ENCODE measurements at places on chromosomes 3 and 15.

DNA sequence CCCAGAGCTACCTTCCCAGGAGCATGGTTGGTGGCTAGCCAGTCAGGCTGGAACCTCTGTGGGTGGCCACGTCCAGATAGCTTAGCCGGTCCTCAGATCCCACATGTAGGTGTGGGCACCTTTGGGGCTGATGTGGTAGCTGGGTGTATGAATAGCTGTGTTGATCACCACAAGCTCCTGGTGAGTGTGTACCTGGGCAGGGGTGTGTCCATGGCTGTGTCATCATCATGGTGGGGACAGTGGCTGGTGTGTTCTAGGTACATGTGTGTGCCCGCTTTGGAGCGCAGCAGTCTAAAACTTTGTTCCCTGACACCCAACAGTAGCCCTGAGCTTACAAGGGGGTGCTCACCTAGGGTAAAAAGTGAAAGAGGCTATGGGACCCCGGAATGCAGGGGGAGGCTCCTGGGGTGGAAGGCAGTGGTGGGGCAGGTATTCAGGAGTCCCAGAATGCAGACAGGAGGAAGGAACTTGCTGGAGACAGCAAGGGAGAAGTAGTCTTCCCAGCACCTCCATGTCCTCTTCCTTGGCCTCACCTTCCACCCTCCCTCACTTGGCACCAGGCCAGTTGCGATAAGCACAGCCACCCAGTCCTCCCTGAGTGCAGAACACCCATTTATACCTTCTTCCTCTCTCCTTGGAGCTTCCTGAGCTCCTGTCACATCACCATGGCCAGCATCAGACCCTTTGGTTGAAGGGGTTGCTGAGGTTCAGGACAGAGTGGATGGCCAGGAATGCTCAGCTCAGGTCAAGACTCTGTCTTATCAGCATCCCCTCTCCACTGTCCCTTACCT lies 1.2 kb downstream of the CISH start:
- peaks cover 25% of the 10 kb centered on the region for H3K36me3 ChIP-seq
- no peaks in the 10 kb centered on the region for H3K27me3 ChIP-seq
- H3K27ac ChIP-seq: peak overlapping the region; percentile 82
- DNase-seq: no peak

- no peak for DNase-seq
- no peak overlapping the region for H3K4me3 ChIP-seq
- H3K4me1 ChIP-seq: no peaks in the 10 kb centered on the region
- no peak overlapping the region for H3K27ac ChIP-seq
- H3K36me3 ChIP-seq: no peaks in the 10 kb centered on the region
These were observed 31.3 kb upstream of the ARHGEF3 start for GRCh38 chr3:56833022-56833421.

DNA sequence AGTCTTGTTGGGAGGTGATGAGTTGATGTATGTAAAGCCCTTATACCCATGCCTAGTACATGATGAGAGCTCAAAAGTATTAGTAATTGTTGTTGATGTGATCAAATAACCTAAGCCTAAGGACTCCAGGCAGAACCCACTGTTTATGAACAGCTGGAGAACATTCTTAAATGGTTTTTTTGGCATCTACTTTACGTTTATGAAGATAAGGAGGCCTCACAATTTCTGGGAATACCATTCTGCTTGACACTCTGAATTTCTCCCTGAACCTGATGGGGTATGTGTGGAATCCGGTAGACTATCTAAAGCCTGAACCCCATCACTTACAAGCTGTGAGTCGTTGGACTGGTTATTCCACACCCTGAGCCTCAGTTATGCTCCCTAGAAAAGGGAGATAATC lies 244.6 kb upstream of the WNT5A start:
- DNase-seq: no peak
- no peaks in the 10 kb centered on the region for H3K36me3 ChIP-seq
- H3K4me1 ChIP-seq: no peaks in the 10 kb centered on the region
- no peaks in the 10 kb centered on the region for H3K27me3 ChIP-seq

DNA sequence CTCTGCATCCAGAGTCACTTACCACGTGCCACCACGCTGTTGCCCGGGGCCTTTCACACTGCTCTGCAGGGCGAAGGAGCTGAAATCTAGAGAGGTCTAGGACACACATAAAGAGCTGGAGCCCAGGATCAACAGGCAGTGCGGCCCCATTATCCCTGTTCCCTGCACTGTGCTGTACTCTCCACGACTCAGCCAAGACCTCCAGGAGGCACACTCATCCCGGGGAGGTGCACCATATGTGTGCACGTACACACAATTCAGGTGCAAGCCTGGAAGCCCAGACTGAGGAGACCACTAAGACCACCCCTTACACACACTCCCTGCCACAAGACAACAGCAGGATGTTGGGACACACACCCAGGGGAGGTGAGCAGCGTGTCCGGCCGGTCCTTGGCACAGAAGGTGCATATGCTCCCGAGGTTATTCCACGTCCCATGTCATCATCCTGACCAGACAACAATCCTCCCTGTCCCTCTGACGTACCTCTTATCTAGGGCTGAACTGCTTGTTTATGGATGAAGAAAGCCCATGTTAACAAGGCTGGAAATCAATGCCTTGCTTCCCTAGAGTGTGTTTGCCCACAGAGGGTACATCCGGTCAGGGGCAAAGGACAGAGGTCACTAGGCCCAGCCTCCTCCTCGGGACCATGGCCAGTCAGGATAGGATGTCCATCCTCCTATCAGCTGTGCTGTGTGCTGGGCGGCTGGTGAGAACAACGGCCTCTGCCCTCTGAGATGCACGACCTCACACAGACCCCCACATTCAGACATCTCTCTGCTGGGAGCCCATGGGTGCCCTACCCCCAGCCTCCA lies 16.1 kb downstream of the KLF15 start:
- H3K4me3 ChIP-seq: no peak overlapping the region
- peaks cover 4% of the 10 kb centered on the region for H3K36me3 ChIP-seq
- peaks cover 42% of the 10 kb centered on the region for H3K4me1 ChIP-seq
- peak overlapping the region; percentile 100 for H3K27ac ChIP-seq
- DNase-seq: no peak
- H3K27me3 ChIP-seq: no peaks in the 10 kb centered on the region

DNA sequence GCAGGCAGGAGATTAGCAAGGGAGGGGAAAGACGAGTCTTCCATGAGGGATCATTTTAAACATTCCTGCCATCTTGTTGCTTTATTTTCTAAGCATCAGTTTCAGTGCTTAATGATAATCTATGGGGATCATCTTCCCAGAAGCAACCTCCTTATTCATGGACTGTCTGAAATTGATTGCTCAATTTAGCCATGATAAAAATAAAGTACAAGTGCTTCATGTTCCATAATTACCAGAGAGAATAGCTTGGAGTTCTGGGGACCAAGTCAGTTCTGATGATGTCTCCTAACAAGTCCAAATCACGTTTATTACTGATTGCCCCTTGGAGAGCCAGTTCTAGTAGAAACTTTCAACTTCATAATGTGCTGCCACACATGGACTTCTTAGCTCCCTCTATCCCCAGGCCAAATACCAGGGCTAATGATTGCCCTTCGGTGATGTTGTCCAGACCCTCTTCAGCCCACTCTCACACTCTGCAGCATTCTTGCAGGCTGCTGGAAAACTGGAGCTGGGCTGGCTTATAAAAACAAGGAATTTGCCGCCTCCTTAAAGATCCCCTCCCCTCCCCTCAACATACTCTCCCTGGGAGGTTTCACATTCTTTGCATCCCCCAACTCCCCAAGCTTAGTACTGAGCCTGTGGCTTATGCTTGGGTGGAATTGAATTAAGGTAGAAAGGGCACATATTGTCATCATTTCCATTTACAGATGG lies 222.1 kb upstream of the ADAMTS9 start:
- H3K36me3 ChIP-seq: no peaks in the 10 kb centered on the region
- H3K4me3 ChIP-seq: no peak overlapping the region
- no peak for DNase-seq

- no peaks in the 10 kb centered on the region for H3K36me3 ChIP-seq
- no peaks in the 10 kb centered on the region for H3K27me3 ChIP-seq
- H3K27ac ChIP-seq: no peak overlapping the region
- no peak for DNase-seq
- no peaks in the 10 kb centered on the region for H3K4me1 ChIP-seq
These were observed 24.0 kb downstream of the PLA2G4B start for GRCh38 chr15:41862515-41863116.

GRCh38 chr3:194832346-194833104 lies 146.8 kb downstream of the FAM43A start:
- no peaks in the 10 kb centered on the region for H3K4me1 ChIP-seq
- H3K4me3 ChIP-seq: no peak overlapping the region
- no peaks in the 10 kb centered on the region for H3K27me3 ChIP-seq

- no peak overlapping the region for H3K27ac ChIP-seq
- H3K4me1 ChIP-seq: no peaks in the 10 kb centered on the region
- no peaks in the 10 kb centered on the region for H3K27me3 ChIP-seq
- no peak for DNase-seq
- no peak overlapping the region for H3K4me3 ChIP-seq
These were observed 536.2 kb downstream of the GRM7 start for GRCh38 chr3:7397097-7397496.

GRCh38 chr3:49104052-49104426 lies 518 bp downstream of the QARS1 start:
- peaks cover 8% of the 10 kb centered on the region for H3K36me3 ChIP-seq
- peaks cover 34% of the 10 kb centered on the region for H3K4me1 ChIP-seq
- no peak for DNase-seq
- peak overlapping the region; percentile 83 for H3K27ac ChIP-seq

DNA sequence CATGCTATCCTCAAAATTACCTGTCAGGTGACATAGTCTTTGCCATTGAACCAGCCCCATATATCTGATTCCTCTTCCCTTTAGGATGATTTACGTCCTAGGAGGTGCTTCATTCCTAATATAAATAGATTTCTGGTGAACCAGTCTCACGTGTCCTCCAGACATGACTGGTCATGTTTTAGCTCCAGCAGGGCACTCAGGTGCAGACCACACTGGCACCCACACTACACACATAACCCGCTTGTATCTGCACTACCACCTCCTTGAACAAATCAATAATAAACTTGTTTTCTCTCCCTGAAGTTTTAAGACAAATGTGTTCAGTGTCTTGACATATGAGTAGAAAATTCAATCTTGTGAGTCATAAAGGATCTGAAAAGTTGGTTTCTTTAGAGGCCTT lies 155.5 kb downstream of the GOLIM4 start:
- no peak for DNase-seq
- no peaks in the 10 kb centered on the region for H3K27me3 ChIP-seq
- H3K4me1 ChIP-seq: peaks cover 11% of the 10 kb centered on the region
- H3K27ac ChIP-seq: no peak overlapping the region

Data from tibial nerve (tissue), 4 donors.